ENCODE measurements at places on chromosomes 3 and 15.

DNA sequence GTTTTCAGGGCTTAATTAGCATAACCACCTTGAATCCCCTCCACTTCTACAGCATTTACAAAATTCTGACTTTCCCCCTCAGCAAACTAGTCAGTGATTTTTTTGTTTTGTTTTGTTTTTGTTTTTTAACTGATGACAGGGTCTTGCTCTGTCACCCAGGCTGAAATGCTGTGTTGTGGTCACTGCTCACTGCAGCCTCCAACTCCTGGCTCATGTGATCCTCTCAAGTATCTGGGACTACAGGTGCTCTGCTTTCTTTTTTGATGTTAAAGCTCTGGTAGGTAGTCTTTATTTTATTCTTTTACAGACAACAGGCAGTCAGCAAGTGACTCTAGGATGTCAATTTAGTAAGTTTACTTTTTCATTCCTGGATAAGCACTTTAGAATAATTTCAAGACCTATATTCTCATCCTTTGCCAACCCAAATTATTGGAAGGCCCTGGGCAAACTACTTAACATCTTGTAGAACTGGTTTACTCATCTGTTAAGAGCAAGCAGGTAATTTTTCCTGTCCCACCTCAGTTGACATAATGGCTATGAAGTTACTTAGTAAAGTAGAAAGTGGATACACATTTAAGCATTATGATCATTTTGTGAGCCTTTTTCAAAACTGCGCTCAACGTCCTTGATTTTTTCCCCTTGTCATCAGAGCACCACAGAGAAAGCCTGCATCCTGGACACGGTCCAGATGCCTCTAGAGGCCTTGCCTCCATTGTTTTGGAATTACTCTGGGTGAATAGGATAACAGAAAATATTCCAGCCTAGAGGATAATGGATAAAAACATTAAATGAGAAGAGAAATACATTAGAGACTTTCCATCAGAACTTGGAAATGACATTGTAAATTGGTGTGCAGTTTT lies 69.9 kb upstream of the NDUFB4 start:
- DNase-seq = no peak

- no peak for DNase-seq
Measured at GRCh38 chr3:23919628-23920027, 2.7 kb downstream of the RPL15 start.

GRCh38 chr3:18112674-18113375 lies 312.3 kb downstream of the SATB1 start:
- DNase-seq = no peak

DNA sequence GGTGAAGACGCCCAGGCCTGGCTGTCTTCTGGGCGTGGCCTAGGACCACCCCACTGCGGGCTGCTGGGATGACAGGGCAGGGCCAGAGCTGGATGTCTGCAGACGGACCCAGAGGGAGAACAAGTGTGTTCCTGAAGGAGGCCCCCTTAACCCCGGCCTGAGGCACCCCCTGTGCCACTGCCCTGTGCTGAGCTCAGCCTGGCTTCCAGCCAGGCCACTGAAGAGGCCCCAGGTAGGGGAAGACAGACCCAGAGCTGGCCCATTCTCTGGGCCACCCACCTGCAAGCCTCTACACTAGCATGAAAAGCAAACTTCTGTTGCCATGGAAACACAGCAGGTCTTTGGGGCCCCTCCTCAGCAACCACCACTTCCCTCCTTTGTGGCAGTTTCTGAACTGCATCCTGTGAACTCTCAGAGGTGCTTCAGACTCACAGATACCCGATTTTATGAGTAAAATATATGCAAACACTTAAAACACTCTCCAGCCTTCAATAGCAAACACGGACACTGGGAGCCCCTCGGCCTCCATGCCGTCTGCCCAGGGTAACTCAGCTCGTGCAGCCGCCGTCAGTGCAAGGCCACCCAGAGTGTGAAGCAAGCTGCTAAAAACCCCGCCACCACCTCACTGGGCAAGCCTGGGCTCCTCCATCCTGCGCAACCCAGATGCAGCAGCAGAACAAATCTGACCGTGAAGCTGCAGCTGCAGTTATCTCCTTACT lies 42.5 kb downstream of the CMTM6 start:
- DNase-seq = no peak

DNA sequence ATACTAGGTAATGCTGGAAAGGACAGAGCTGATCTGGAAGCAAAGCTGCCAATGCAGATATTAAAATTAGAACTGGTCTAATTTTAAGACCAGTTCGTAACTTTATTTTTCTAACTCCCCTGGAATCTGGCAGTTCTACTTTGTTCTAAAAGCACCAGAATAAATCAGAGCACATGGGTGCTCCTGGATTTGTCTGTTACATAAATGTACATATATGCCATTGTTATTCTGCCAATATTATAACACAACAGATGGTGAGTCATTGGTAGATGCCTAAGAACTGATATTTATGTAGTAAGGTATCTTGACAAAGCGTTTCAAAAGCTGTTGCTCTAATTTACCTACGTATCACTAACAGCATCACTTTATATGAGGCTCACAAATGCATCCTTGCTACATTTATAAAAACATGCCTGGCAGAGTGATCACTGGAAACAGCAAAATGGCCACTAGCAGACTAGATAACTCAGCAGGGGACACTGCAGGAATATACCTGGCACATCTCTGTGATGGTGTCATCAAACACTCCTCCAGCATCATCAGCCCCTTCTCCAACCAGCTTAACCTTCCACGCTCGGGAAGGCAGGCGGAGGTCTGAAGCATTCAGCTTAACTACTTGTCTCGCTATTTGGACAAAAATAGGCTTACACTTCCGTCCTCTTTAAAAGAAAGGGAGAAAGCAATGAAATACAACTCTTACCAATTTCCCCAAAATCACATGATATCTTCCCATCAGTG lies 26.2 kb downstream of the FBXL22 start:
- DNase-seq = no peak

- no peak for DNase-seq
Measured at GRCh38 chr3:134360046-134360445, 14.2 kb downstream of the AMOTL2 start.

- DNase-seq = no peak
Measured at GRCh38 chr15:92451225-92451825, 57.6 kb downstream of the ST8SIA2 start.

DNA sequence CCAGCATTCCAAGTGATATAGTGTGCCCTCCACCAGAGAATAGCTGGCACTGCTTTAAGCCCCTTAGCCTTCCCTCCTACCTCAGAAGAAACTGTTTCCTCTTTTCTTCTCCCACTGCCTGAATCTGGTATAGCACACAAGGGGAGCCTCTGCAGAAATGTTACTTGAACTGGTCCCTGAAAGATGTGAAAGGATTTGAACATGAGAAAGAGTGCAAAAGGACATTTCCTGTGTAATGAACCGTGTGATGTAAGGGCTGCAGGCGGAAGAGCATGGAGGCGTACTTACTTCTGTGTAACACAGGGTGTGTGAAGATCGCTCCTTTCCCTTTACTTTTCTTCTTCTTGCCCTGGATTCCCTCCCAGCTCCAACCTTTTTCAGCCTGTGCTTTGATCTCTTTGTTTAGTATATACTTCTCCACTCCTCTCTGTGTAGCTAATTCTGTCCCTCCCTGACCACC lies 8.4 kb downstream of the TMOD3 start:
- no peak for DNase-seq

- no peak for DNase-seq
Measured at GRCh38 chr3:168040607-168041208, 55.0 kb downstream of the GOLIM4 start.

- no peak for DNase-seq
Measured at GRCh38 chr3:184227481-184227935, 1.9 kb upstream of the VWA5B2 start.

GRCh38 chr3:8665407-8665896 lies 20.9 kb upstream of the SSUH2 start:
- DNase-seq = no peak

DNA sequence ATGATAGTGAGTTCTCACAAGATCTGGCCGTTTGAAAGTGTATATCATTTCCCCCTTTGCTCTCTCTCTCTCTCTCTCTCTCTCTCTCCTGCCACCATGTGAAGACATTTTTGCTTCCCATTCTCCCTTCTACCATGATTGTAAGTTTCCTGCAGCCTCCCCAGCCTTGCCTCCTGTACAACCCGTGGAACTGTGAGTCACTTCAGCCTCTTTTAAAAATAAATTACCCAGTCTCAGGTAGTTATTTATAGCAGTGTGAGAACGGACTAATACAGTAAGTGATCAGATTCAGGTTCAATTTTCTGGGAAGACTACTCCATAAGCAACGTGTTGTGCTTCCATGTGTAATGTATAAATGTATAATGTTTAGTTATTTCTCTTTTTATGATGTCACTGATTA lies 29.2 kb downstream of the CADPS start:
- no peak for DNase-seq

GRCh38 chr3:72411843-72412242 lies 436.4 kb downstream of the SHQ1 start:
- DNase-seq = no peak

GRCh38 chr3:119279101-119279554 lies 15.1 kb upstream of the ARHGAP31 start:
- no peak for DNase-seq

GRCh38 chr3:104514371-104514770 lies 852.3 kb upstream of the ALCAM start:
- no peak for DNase-seq

- no peak for DNase-seq
Measured at GRCh38 chr3:147414390-147415138, 5.4 kb downstream of the ZIC1 start.

- DNase-seq = no peak
Measured at GRCh38 chr15:49079340-49080039, 33.2 kb upstream of the SECISBP2L start.

DNA sequence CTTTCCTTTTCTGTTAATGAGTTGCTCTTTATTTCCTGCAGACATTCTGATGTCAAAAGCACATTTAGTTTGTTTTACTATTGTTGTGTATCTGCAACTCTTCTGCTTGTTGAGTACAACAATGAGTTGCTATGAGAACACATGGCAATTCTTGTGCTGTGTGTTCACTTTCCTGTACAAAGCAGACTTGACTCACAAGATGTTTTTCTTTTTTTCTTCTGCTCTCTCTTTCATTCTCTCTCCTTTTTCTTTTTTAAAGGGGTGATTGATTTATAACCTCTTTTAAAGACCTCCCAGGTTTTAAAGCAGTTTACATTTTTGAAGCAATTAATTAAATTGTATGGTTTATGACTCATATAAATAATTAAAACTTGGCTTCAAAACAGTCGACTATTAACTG lies 31.6 kb upstream of the ABHD10 start:
- peak; percentile 71 for DNase-seq

GRCh38 chr3:4953119-4953518 lies 26.1 kb upstream of the BHLHE40 start:
- no peak for DNase-seq

GRCh38 chr15:68205558-68205944 lies 419 bp upstream of the CALML4 start:
- no peak for DNase-seq

DNA sequence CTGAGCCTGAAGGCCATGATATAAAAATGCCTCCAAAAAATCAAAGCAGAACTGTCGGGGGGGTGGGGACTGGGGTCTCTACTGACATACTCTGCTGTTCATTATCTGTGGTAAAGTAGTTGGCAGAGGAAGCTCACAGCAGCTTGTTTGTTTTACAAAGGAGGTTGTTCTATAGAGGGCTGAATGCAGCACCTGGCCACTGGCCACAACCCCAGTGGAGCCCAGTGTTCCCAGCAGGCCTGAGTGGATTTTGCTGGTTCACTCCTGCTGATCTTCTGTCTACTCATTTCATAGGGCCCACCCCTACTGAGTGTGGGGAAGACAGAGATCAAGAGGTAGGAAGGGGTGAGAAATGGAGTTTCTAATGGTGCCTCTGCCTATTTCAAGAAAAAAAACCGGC lies 125.5 kb downstream of the DIPK2A start:
- no peak for DNase-seq

GRCh38 chr3:9036404-9037131 lies 73.3 kb upstream of the RAD18 start:
- no peak for DNase-seq

- no peak for DNase-seq
Measured at GRCh38 chr3:189202583-189202982, 30.8 kb downstream of the TPRG1 start.

DNA sequence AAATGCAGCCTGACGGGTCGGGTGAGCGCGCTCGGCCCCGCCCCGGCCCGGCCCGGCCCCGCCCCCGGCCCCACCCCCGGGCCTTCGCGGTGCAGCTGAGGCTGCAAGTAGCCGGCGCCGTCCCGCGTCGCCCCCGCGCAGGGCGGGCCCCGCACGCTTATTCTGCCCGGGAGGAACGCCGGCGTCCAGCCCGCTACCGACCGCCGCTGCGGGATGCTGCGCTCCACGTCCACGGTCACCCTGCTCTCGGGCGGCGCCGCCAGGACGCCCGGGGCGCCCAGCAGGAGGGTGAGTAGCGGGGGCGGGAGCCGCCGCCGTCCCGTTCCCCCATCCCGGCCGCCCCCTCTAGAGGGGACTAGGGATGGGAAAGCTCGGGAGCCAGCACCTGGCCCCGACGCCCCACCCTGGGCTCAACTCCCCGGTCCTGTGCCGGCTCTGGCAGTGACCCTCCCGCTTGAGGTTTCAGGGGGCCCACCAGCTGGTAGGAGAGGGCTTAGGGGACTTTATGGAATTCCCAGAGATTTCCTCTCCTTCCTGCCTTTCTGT lies at the start of gene MYZAP:
TSS of gene MYZAP (plus strand) at position 83 of the 546 bp plus-strand sequence. CDS start at position 214, 131 bp downstream.
- no peak for DNase-seq

GRCh38 chr3:112315791-112316190 lies 17.2 kb upstream of the CD200 start:
- no peak for DNase-seq

DNA sequence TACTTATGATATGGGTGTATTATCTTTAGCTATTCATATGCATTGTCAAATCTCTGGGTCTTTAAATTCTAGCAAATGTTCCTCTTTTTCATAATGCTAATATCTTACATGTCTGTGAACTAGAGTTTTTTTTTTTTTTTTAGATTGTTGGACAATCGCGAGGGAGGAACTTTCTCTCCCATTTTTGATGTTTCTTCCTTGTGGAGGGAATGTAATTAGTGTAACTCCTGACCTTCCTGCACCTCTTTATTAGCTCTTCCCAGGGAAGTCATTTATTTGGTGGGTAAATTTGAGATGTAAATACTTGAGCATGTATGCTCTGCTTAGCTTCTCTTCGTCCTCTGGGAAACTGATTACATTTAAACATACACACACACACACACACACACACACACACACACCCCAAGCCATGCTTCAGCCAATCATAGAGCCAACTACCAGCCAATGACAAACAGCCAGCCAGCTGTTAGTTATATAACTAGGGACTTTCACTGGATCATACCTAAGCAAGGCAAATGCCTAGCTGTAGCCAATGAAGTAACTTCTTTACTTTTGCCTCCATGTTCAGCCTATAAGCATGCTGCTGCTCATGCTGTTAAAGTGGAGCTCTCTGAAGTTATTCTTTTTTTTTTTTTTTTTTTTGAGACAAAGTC lies 8.3 kb upstream of the USP8 start:
- DNase-seq = no peak

GRCh38 chr15:99554880-99555488 lies 10.8 kb upstream of the MEF2A start:
- DNase-seq = no peak

DNA sequence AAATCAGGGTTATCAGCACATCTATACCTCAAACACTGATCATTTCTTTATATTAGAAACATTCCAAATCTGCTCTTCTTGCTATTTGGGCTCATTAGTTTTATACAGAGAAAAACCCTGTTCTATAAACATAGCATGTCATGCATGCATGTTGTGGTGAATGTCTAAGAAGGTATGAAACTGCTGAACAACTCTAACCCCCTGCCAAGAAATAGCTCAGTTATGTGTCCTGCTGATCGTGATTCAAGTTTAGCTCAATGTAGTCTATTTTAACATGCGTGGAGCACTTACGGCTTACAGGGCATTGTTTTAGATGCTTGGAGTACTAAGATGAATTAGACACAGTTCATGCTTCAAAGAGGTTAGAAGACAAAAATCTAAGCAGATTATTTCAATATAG lies 35.8 kb downstream of the MYH15 start:
- no peak for DNase-seq
